ENCODE measurements at places on chromosomes 6 and 20.

DNA sequence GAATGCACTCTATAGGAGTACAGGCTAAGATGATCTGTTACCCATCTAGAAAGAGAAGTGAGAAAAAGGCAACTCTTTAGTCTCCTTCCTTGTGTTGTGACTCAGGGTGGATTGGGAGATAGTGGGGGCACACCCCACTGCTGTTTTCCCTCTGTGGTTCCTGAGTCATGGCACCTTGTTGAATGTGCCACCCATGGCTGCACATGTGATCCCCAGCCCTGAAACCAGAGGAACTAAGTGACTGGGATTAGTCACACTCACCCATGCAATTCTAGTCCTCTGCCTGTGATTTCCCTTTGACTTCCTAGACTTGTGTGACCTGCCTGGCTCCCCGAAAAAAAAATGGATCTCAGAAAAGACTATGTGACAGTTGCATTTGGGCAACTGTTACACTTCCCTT lies 48.6 kb upstream of the HTR1B start:
- DNase-seq = no peak

GRCh38 chr6:49430866-49431265 lies 32.2 kb downstream of the MMUT start:
- no peak for DNase-seq

DNA sequence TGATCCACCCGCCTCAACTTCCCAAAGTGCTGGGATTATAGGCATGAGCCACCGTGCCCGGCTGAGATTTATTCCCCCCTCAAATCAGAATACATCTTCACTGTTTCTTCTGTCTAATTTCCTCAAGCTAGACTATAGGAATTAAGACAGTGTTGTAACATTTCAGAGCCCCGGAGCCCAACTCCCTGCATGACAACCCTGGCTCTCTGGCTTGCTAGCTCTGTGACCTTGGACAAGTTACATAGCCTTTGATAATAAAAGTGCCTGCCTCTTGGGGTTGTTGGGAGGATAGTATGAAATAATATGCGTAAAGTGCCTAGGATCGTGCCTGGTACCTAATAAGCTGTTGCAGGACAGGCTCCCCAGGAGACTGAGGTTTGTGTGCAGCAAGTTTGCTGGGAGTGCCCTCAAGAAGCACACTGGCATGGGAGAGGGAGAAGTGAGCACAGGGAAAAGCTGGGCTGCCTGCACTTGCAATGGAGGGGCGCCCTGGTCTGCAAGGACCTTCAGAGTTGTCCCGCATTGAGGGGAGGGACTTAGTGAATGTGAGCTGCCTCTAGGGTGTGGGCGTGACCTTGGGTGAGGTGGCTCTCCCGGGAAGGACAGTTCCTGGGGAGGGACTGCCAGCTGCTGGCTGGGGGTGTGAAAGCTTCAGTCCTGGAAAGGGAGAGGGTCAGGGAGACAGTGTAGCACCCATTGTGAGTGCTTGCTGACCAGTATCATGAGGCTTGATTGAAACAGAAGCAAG lies 43.4 kb downstream of the TAF8 start:
- no peak for DNase-seq

DNA sequence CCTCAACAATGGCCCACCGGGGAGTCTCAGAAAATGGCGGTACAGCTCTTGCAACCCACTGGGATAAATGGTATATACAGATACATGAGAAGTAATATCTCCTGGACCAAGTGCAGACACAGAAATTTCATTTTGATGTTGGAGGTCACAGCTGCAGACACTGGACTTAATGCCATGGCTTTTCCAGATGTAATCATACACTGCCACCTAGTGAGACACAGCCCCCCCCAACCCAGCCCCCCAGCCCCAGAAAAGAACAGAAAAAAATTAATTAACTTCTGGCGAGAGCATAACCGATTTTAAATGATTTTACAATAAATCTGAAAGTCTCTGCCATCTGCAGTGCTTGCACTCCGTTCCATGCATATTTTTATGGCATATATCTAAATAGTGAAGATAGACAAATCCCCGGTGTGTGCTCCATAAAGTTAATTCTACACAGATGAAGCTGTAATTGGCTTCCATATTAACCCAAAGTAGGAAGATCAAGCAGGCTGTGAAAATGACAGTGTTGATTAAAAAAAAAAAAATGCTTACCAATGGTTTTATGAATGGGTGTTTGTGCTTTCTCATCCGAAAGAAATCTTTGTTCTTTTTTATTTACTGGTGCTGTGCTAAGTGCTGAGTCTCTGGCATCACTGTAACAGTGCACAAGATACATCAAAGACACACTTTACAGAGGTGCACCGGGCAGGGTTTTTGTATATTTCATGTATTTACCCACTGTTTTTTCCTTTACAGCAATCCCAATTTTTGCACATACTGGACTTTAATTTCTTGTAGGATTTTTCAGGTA lies 804.1 kb downstream of the TFAP2A start:
- DNase-seq = peak; percentile 3

GRCh38 chr20:62966212-62967148 lies 14.0 kb downstream of the SLC17A9 start:
- no peak for DNase-seq

- DNase-seq = no peak
Measured at GRCh38 chr6:129115471-129115870, 232.5 kb downstream of the LAMA2 start.

DNA sequence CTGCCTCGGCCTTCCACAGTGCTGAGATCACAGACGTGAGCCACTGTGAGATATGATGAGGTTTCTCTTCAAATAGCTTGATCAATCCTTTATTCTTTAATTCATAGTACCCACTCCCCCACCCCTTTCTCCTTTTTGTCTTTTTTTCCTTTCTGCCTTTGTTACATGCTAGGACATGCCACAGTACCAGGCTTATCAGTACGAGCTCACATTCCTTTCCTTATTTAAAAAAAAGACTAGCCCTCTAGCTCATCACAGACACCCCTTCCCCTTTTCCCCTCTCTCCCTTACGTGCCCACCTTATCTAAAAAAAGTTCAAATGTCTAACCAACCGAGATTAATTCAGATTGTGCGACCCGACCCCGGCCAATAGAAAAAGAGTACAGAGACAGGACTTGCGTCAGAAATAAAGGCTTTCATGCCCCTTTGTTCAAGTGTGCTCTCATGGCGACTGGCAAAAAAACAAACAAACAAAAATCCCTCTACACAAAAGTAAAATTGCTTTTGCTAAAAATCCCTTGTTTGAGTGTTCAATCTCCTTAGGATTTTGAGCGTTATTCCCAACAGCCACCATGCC lies 49.2 kb downstream of the MRAP2 start:
- no peak for DNase-seq

GRCh38 chr6:107666084-107666980 lies 157.8 kb downstream of the SCML4 start:
- no peak for DNase-seq

GRCh38 chr20:59485576-59486454 lies 118.5 kb upstream of the PHACTR3 start:
- DNase-seq = no peak

DNA sequence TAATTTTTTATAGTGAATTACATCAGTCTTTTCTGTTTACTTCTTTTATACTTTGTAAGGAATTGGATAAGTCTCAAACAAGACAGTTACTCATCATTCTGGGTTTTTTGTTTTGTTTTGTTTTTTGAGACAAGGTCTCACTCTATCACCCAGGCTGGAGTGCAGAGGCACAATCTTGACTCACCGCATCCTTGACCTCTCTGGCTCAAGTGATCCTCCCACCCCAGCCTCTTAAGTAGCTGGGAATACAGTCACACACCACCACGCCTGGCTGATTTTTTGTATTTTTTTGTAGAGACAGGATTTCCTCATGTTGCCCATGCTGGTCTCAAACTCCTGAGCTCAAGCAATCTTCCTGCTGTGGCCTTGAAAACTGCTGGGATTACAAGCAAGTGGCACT lies 524.3 kb downstream of the EYS start:
- DNase-seq = no peak

- no peak for DNase-seq
Measured at GRCh38 chr20:2899243-2899642, 26.0 kb downstream of the PTPRA start.

GRCh38 chr6:11938285-11938890 lies 73.7 kb upstream of the HIVEP1 start:
- no peak for DNase-seq

- no peak for DNase-seq
Measured at GRCh38 chr20:25543068-25543467, 42.3 kb downstream of the NINL start.

DNA sequence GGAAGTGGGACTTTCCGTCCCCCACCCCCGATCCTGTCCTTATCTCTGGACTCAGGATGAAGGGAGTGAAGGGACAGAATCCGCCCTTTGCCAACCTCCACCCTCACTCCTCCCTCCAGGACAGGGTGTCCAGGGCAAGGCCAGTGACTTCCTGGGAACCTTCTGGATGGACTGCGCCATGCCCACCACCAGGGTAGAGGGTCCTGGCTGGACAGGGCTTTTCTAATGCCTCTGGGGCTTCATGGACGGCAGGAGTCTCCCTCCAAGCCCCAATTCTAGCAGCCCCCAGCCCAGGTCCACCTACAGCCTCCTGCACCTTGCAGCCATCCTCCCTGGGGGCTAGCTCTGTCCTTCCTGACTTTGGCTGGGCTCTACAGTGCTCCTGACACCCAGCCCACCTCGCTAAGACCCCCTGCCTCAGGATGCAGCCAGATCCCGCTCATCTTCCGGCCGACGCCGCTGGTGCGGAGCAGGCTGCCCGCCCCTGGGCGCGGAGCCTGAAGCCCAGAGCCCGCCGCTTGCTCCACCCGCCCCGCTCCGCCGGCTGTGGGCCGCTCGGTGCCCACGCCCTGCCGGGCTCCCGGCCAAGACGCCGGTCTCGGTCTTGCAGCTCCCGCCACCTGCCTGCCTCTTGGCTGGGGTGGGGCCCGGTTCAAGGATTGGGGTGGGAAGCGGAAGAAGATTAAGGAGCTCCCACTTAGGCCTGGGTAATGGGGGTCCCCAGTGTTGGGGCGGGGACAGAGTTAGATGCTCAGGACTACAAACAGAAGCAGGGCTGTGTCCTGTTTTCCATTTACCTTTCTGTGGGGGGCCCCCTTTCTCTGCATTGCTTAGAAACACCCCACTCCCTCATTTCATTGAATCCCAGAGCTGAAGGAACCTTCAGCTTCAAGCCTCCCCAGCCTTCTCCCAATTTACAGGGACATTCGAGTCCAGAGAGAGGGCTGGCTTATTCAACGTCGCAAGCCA lies 72.8 kb downstream of the MDGA1 start:
- peak; percentile 16 for DNase-seq

DNA sequence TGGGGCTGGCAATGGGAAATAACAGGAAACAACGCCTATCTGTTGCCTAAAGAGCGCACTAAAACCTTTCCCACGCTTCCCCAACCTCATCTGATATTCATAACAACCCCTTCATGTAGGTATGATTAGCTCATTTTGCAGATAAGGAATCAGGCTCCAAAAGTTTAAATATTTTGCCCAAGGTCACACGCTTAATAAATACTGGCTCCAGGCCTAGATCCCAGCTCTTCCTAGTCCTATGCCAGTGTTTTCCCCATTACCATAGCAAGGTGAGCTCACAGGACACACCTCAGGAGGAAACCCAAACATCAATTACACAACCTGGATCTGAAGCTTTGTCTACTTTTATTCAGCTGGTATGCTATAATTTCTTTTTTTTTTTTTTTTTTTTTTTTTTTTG lies 19.6 kb downstream of the MBOAT1 start:
- no peak for DNase-seq

GRCh38 chr6:138601128-138601527 lies 101.8 kb upstream of the NHSL1 start:
- no peak for DNase-seq

GRCh38 chr6:163152701-163153100 lies 261.8 kb upstream of the QKI start:
- no peak for DNase-seq

DNA sequence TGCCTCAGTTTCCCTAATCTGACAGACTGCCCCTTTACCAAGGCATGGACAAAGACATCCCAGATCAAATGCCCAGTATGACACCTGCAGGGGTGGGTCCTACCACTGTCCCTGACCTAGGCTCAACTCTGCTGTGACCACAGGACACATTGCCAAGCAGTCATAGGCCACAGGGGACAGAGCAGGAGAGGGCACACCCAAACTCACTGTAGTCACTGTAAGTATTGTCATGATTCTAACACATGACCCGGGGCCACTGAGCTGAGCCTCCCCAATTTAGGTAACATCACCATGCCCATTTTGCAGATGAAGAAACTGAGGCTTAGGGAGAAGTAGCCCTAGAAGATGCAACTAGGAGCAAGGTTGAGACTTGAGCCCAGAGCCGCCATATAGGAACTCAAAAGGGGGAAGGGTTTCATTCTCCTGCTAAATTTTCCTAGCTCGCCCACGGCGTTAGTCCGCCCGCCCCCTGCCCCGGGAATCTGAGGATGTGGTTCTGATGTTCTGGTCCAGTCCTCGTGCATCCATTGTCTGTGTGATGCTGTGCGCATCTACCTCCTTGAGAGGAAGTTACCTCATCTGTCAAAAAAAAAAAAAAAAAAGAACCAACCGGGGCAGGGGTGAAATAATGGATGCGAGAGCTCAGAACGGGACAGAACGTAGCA lies 44.8 kb downstream of the PMEPA1 start:
- DNase-seq = no peak

- no peak for DNase-seq
Measured at GRCh38 chr6:81875782-81876293, 123.4 kb upstream of the TENT5A start.

GRCh38 chr20:23358563-23358906 lies 3.4 kb upstream of the GZF1 start:
- no peak for DNase-seq

DNA sequence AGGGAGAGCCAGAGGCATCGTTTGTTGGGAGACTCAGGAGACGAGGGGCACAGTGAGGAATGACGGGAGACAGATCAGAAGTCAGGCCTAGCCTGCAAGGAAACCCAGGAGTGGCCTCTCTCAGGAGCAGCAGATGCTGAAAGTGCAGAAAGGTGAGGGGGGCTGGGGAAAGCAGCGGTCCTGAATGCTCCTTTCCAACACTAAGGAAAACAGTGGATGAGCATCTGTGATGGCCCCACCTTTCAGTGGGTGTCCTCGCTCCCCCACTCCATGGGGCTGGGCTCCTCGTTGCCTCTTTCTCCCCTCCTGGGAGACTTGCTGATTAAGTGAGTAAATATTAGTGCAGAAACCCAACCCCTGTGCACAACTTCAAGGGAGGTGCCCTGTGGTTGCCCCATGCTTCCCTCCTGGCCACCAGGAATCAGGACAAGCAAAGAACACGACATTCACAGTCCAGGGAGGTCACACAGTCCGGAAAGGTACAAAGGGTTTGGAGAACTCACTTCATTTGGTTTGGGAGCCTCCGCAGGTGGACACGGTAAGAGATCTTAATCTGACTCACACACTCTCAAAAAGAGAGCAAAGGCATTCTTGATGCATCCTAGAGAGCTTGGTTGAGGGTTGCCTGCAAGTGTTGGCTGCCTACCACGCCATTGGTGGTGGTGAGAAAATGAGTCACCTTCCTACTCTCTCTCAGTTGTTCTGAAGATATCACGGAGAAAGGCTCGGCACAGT lies 9.7 kb upstream of the BPIFB1 start:
- DNase-seq = no peak

GRCh38 chr6:72535124-72535523 lies 86.7 kb upstream of the KCNQ5 start:
- no peak for DNase-seq

All from NCI-H460 (cell line).